ENCODE measurements at places on chromosomes 16 and 17. TPM values are rescaled to one million over a fixed set of nuclear protein-coding genes. Genes with fewer than 3 reads are reported as not detected.

GRCh38 chr16:57284209-57284951, at the start of gene PLLP:
PLLP (minus strand) TSS chr16:57284672; CDS start chr16:57284540, 132 bp downstream.
- peak; percentile 54 for DNase-seq

DNA sequence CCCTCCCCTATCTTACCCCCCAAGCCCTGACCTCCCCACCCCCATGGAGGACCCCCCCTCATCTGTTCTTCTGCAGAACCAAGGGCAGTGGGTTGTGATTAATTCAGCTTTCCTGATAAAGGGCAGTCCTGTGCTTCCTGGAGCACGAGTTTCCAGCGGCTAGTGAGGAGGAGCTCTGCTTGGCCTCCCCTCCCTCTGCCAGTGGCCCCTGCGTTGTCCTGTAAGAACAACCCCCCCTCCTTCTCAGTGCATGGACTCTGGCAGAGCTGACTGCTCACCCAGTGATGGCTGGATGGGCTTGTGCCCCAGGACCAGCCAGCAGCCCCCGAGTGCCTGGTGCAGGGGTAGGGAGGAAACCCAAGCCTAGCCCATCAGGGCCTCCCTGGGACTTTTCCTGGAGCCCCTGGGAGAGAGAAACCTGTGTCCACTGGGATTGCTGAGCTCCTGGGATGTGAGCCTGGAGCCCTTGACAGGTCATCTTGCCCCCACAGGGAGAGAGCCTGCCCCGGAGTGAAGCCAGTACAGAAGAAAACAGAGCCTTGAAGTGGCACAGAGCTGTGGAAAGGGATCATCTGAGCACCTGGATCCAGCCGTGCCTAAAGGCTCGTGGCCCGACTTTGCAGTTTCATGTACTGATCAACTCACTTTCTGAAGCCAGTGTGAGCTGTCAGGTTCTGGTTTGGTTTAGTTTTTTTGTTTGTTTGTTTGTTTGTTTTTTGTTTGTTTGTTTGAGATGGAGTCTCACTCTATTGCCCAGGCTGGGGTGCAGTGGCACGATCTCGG, 26.5 kb downstream of the MMP15 start:
- no peak for DNase-seq

TTC19 gene
- total RNA-seq = 78.8 TPM

DNA sequence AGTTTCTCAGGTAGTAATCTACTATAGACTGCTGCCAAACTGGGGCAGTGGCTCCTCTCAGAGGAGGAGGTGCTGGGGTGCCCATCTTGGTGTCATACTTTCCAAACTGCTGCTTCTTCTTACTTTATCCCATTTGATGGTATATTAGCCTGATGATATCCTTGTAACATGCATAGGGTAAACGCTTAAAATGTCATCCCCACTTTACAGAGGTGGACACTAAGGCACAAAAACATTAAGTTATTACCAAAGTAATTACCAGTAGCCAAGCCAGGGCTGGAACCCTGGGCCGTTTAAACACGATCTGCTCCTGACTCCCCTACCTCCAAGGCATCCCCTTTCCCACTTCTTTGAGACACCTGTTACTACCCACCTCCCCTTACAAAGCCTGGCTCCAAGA, 37.8 kb upstream of the CSNK2A2 start:
- no peak for DNase-seq

Measured in dermis blood vessel endothelial cell (primary cell).